ENCODE measurements at places on chromosomes 16 and 17. TPM values are rescaled to one million over a fixed set of nuclear protein-coding genes. Genes with fewer than 3 reads are reported as not detected.

The LCAT gene
- 11.4 TPM for total RNA-seq

The KRT15 gene
- 0.16 TPM for total RNA-seq

The FLCN gene
- 78.2 TPM for total RNA-seq

The IRX3 gene
- 0.25 TPM for total RNA-seq

The CNGB1 gene
- not detected for total RNA-seq

The FAAP100 gene
- 27.3 TPM for total RNA-seq

The ABCC11 gene
- total RNA-seq = not detected

The LIMD2 gene
- total RNA-seq = 47.2 TPM
